ENCODE measurements at places on chromosomes 13 and 19.

DNA sequence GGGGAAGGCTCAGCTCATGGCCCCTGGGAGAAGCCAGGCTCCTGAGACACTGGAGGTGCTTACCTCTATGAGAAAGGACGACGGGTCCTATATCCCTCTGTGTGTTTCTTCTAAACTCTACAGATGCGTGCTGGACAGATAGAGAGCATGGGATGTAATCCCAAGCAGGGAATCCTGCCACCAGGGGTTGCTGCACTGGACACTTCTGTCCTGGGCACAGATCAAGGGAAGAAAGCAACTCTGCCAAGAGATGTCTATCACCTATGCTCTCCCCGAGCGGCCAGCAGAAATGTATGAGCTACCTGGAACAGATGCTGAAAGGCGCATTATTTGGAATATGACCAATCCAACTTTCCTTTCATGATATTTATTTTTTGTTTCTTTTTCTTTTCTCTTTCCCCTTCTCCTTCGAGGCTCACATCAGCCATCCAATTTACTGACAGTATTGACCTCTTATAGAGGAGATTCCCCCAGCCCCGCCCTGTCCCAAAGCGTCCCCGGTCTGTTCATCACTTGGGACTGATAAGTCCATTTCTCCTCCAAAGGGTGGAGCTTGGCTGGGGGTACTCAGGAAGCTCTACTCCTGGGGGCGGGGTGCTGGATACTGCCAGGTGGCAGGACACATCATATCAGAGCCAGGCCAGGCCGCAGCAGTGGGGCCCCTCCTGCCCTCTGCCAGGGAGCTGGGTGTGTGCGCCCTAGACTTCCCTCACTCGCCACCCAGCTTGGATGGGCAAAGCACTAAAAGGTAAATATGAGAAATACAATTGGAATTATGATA is 34.2 kb downstream of the TSHZ3 start:
- no peak for DNase-seq

DNA sequence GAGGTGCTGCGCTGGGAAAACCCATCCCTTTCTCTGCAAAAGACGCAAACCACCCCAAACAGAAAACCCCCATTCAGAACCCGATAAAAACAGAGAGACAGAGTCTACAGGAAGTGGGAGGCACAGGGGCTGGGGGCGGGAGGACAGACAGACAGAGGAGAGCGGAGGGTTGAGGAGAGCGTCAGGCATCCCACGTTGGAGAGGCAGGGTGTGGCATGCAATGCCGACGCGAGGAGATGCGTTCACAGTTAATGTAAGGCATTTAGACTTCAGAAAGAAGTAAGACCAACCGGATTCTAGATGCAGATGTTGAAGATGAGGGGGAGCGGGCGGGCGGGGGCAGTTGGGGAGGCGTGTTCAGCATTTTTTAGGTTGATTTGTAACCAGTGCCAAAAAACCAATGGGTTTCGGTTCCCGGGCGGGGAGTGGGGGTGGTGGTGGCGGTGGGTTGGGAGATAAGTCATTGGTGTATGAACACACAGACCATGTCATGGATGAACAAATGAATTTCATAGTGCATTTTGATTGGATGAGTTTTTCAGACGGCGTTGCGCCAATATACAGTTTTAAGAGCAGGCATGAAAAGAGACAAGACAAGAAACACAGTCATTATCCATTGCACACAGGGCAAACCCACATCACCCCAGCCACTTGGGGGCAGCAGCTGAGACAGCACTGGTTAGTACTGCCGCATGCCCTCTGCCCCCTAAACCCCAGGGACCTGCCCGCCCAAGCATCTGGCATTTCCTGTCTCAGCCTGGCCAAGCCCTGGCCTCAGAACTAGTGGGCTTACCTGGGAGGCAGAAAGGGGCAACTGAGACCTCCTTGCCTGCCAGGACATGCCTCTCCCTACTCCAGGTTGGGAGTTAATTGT is 91.3 kb downstream of the IER2 start:
- DNase-seq, result no peak

- no peak for DNase-seq
These were observed 6.3 kb downstream of the SH3GL1 start for GRCh38 chr19:4393947-4394590.

DNA sequence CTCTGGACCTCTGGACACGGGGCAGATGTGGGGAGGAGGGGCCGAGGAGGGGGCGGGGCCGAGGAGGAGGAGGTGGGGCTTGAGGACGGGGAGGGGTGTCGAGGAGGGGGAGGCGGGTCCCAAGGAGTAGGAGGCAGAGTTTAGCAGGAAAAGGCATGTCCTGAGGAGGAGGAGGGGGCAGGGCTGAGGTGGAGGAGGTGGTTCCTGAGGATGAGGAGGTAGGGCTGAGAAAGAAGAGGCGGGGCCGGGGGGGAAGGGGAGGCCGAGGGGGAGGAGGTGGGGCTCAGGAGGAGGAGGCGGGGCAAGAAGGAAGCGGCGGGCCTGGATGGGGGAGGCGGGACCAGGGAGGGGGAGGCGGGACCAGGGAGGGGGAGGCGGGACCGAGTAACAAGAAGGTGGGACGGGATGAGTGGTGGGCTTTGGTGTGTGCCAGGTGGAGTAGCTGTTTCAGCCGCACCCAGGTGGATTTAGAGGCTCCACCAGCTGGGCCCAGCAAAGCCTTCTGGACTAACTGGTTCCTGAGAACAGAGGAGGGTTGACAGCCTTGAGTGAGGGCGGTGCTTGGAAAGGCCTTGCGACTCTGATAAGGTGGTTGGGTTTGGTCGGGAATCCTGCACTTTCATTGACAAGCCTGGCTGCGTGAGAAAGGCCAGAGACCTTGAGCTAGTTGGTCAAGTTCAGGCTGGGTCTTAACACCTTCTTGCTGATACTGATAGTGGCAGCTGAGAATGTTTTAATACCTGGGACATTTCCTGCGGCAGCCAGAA is 7.7 kb downstream of the TECR start:
- DNase-seq, result peak; percentile 64

GRCh38 chr13:26941345-26942174 is 181.0 kb upstream of the GPR12 start:
- no peak for DNase-seq

DNA sequence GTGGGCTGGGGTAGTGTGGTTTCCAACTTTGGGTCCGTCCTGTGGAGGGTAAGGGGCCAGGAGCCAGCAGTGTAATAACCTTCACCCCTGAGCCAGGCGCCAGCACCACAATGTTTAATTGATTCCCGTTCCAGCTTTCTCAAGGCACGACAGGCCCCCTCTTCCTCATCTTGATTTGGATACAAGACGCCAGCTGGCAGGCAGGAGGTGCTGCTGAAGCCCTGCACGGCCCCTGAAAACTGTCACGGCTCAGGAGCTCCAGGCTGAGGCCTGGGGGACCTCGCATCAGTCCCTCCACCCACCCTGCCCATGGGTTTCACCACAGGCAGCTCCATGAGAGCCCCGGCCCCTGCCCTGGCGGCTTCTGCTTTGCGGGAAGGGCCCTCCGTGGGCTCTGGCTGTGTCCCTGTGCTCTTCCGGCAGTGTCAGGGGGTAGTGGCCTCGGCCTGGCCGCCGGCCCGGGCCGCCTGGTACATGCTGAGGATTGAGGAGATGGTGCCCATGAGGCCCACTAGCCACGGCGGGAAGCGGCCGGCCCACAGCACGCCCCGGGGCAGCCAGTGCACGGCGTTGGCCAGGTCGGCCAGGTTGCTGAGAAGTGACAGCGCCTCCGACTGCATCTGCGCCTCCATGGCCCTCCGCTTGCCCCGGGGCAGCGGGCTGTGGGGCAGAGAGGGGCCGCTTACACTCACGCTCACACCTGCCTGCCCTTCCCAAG is 11.9 kb downstream of the PEX11G start:
- DNase-seq, result no peak

- no peak for DNase-seq
These were observed 43.9 kb downstream of the RAB20 start for GRCh38 chr13:110517505-110518225.

- no peak for DNase-seq
These were observed 47.4 kb downstream of the EFNB2 start for GRCh38 chr13:106488076-106488475.

Data from GM10248 (cell line).